ENCODE measurements at places on chromosomes 1 and 21.

DNA sequence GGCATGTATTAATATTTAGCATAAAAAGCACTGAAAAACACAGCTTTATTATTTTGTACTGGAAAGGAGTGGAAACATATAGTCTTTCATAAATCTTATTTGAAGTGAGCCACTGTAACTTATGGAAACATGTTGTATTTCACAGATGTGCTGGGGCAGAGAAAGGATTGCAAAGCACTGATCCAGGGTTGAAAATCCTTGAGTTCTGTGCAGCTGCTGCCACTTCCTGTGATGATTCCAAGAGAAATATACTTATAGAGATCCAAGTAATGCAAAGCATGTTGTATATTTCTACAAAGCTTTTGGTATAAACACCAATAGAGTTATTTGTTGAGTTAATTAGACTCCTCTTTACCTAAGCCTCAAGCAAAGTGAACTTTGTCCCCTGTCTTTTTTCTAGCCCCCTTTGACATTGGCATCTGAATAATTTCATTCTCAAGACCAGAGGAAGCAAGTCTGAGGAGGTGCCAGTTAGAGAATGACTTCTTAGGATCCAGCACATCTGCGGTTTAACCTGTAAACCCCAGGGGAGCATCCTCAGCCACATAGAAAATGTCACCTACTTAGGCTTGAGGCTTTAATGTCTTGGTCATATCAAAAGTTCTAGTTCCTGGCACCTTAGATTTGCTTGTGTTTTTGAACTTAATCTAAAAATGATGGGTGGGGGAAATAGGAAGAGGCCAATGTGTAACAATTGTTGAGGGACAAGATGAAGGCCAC is 173.3 kb downstream of the FASLG start:
- no peak for DNase-seq

DNA sequence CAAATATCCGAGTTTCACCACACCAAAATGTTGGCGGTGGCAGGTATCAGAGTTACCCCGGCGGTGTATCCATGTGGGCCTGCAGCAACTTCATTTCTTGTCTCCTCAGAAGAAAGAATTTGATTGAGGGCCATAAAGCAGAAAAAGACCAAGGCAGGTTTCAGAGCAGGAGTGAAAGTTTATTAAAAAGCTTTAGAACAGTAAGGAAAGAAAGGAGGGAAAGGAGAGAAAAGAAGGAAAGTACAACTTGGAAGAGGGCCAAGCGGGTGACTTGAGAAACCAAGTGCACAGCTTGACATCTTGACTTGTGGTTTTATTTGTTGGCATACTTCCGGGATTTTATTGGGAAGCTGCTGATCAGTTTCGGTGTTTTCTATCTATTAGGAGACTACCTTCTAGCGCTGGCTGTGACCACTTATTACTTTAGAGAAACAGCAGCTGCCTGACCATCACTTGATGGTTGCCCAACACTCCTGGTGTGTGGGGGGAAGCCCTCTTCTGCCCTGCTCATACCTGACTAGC is 75.5 kb upstream of the RAB3GAP2 start:
- no peak for DNase-seq

DNA sequence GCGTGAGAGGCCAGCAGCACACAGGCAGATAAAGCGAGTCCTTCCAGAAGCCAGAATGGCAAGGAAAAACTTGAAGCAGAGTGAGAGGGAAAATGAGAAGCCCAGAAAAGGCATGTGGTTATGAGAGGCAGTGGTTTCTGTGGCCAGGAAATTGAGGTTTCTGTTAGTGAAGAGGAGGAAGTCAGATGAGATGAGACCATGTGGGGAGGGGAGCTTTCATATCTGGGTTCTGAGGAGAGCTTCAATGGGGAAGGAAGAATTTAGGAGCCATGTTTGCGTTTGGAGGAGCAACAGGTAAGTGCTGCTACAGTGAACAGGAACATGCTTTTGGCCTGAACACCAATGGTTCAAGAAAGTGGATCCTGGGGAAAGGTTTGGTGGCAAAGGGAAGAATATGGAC is 6.1 kb upstream of the CD1A start:
- DNase-seq: no peak

DNA sequence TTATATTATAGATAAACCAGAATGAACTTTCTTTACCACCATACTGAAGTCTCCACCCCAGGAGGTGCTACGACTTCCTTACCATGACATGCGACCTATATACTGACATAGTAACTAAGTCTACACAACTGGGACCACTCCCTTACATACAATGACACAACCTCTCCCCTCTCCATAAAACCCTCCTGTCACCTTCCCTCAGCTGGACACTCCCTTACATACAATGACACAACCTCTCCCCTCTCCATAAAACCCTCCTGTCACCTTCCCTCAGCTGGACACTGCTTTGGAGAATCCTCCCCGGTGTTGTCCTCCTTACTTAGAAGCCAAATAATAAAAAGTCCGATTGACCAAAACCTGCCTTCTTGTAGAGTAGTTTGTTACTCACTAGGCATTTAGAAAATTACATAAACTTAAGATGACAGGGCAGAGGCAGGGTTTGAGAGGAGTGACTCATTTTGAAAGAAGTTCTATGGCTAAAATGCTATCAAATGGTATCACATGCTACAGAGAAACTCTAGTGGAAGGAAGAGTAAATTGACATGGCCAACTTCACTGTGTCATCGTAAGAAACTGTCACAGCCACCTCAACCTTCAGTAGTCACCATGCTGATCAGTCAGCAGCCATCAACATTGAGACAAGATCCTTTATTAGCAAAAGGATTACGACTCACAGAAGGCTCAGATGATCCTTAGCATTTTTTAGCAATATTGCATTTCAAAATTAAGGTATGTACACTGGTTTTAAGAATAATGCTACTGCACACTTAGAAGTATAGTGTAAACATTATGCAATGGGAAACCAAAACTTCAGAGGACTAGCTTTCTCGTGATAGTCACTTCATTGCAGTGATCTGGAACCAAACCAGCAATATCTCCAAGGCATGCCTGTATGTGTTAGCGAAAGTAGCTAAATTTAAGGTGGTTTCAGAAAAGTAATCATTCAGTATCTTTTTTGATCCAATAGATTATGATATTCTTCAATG is 56.4 kb downstream of the AHCTF1 start:
- peak; percentile 66 for DNase-seq

DNA sequence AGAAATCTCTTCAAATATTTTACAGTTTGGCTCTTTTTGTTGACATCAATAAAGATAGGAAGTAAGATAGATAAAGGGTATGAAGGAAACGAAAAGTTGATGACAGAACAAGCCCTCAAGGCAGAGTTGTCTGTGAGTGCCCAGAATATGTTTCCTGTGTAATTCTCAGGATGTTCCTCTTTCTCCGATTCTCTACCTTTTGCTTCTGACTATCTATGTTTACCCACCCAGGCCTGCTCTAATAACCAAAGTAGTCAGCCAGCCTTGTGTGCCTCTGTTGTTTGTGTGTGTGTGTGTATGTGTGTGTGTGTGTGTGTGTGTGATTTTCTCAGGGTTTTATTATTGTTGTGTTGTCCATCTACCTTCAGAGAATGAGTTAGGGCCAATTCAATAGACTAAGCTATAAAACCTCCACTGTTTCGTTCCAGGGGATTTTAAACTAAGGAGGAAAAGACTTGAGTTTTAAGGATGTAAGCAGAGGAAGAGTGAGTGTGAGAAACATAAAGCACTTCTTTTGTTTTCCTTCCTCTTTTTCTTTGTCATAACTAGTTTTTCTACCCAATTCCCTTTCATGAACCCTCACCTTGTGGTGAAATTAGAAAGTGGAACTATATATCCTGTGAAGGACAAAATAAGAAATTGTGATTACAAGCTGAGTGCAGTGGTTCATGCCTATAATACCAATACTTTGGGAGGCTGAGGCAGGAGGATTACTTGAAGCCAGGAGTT is 627.4 kb upstream of the NR5A2 start:
- DNase-seq: no peak

DNA sequence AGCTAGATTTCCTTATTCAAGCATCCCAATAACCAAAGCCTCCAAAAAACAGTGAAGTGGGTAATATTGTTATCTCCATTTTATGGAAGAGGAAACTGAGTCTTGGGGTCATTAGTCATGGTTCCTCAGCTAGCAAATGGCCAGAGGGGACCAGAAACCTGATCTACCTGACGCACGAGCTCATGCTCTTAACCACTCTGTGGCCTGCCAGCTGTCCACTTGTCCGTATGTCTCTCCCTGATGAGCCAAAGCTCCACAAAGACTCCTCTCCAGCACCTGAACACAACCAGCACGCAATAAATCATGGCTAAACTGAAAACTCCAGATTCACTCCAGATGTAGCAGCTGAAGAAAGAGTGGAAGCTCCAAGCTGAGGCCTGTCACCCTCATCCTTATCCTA is 5.8 kb downstream of the CAPN8 start:
- no peak for DNase-seq

DNA sequence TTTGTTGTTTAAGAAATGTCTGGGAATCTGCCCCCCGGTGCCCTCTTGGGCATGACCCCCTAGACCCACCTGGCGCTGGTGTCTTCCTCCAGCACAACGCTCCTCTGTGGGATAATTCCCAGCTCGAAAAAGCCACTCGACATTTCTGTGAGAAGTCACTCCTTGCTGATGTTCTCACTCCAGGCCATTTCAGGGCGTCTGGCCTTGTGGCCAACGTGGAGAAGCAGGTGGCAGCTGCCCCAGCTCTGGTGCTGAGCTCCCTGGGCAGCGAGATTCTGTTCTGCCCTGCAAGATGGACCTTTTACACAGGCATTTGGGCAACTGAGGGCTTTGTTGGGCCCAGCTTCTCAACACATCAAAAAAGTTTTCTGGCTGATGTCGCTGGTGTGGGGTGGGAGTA is 147.7 kb upstream of the WNT4 start:
- DNase-seq: no peak

GRCh38 chr1:7334475-7335035 is 436.5 kb upstream of the VAMP3 start:
- DNase-seq: peak; percentile 36

GRCh38 chr1:119004781-119005180 is 16.6 kb upstream of the TBX15 start:
- DNase-seq: no peak

- DNase-seq: no peak
These were observed 6.0 kb upstream of the RGS4 start for GRCh38 chr1:163063143-163063542.

DNA sequence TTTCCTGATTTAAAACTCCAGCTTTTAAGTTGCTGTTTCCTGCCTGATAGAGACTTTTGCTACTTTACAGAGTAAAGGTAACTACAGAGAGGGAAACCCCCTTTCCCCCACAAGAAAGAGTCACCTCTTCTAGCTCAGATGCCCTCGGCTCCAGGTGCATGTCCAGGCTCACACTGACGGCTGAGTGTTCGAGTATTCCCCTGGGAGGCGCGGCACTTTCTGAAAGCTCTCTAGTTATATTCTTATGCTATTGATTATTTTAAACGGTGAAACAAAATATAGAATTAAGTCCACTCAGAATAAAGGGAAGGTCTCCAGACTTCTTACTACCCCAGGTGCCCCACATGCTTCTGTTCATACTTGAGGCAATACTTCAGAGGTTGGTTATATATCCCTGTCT is 160.3 kb upstream of the FMN2 start:
- no peak for DNase-seq

Data from fibroblast of upper back skin (primary cell).